ENCODE measurements at places on chromosomes 16 and 17.

- no peak for DNase-seq
Observed at GRCh38 chr16:70778901-70779309, 22.1 kb downstream of the VAC14 start.

DNA sequence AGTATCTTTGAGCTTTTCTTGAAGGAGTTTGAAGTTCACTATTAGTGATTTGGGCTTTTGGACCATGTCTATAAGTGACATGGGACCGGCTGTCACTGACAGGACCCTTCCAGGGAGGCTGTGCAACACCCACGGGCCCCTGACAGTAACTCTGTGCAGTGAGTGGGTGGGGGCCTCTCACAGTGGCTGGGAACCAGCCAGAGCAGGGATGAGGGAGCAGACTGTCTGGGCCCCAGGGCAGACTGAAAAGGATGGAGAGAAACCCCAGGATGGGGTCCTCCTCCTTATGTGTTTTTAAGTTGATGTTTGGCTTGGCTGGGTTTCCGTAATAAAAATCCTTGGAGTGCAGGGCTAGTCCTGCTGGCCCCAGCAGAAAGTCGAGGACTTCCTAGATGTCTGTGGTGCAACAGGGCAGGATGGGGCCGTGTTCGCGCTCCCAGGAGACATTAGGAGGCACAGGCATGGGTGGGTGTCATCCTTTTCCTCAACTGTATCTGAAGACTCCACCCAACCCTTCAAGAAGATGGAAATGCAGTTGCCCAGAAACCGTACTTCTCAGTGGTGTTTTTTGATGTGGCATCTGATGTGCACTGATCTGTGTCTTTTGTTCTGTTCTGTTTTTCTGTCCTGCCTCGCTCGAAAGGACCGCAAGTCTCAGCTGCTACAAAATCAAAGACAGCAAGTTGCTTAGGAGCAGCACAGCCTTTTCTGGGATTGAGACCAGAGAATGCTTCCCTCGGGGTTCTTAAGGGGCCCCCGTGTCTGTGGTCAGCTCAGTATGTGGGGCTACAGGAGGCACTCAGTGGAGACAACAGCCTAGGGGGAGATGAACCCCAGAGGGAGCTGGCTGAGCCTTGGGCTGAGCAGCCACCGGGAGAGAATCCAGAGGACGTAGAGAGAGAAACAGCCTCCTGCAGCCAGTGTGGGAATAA lies 24.2 kb downstream of the PLD6 start:
- no peak for DNase-seq

- no peak for DNase-seq
Observed at GRCh38 chr16:660132-660458, 7.8 kb upstream of the RHOT2 start.

GRCh38 chr17:36463916-36464764 lies 22.3 kb upstream of the ZNHIT3 start:
- DNase-seq: peak; percentile 91

DNA sequence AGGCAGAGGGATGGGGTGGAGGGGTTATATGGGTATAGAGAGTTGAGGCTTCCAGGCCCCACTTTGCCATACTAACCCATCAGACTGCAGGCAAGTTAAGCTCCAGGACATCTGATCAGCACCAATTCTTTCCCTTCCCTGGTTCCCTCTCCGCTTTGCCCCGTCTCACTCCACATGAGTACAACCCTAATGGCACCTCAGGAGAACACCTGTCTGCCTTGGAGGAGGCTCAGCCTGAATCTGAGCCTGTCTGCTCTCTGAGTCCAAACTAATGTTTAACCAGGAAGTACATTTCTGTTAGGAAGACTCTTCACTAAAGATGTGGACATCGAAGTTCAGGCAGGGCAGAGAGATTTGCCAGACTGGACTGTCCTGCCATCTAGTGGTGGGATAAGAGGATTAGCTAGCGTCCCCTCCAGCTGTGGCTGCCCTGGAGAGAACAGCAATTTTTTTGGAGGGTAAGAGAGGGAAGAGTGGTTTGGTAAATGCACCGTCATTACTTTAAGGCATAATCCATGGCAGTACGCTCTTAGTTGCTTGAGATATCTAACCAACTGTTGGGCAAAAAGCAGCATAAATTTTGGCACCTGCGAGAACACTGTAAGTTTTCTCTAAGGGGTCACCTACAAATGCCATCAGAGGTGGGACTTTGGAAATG lies 29.2 kb upstream of the LRRC75A start:
- peak; percentile 94 for DNase-seq

DNA sequence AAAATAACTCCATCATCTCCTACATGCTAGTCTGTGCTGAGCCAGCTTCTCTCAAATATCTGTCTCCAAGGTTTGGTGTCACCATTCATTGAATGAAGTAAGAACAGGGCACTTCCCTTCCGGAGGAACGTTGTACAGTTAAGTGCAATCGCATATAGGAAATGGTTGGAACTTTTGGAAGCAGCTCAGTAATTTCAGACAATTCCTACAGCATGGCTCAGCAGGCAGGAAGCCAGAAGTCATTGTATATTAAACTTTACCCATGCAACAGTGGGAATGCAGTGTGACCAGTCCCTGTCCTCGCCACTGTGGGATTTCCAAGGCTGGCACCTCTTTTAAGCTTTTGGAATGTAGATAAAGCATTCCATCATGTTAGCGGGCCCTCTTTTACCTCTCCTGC lies 51.1 kb upstream of the MYH2 start:
- no peak for DNase-seq

GRCh38 chr16:83951544-83951943 lies 1.5 kb upstream of the OSGIN1 start:
- no peak for DNase-seq

GRCh38 chr17:34580685-34581445 lies 1.5 kb downstream of the TMEM132E start:
- DNase-seq: no peak

- no peak for DNase-seq
Observed at GRCh38 chr16:27437946-27438345, 36.0 kb downstream of the IL21R start.

- DNase-seq: peak; percentile 66
Observed at GRCh38 chr17:64262198-64262999, 661 bp downstream of the TEX2 start.

- DNase-seq: no peak
Observed at GRCh38 chr17:8924595-8924994, 40.9 kb downstream of the PIK3R5 start.

GRCh38 chr16:23700509-23700908 lies 12.5 kb downstream of the ERN2 start:
- no peak for DNase-seq

DNA sequence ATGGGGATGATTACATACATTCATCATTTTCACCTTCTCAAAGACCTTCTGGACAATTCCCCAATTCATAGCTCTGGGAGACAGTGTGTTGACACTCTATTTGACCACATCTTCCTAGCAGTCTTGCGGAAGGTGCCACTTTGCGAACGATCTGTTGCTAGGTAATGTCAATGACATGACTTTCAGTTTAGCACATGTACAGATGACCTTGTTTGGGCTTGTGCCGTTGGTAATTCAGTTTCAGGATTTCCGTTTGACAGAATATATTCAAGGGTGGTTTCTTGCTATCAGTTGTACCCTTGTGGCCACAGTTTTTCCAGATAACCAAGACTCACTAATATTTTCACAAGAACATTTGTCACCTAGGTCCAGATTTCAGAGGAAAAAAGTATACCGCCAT lies 478.2 kb downstream of the WWOX start:
- peak; percentile 57 for DNase-seq

DNA sequence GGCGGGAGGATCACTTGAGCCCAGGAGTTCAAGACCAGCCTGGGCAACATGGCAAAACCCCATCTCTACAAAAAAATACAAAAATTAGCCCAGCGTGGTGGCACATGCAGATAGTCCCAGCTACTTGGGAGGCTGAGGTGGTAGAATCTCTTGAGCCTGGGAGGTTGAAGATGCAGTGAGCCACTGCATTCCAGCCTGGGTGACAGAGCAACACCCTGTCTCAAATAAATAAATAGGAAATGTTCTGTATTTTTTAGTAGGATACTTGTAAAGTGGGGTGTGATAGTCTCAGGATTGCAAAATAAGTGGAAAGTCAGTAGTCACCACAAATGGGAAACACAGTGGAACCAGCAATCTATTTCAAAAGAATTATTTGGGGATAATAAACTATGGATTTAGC lies 4.0 kb downstream of the RSPRY1 start:
- DNase-seq: no peak

DNA sequence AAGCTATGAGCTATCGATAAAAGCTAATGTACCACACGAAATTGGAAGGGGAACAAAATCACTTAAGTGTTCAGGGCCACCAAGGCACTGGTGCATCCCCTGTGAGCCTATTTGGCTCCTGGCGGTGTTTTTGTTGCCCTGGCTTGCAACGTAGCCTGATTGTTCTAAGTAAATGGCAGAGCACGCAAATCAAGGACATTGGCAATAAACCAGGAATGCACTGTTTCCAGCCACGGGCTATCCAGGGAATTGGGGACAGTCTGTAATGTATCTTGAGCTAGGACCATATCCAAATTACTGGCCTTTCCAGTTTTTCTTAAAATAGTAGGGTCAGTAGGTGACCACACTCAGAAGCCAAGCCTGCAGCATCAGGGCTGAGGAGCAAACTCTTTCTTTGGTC lies 734.0 kb downstream of the MAF start:
- no peak for DNase-seq

- no peak for DNase-seq
Observed at GRCh38 chr17:1959871-1960544, 65.1 kb downstream of the RTN4RL1 start.

DNA sequence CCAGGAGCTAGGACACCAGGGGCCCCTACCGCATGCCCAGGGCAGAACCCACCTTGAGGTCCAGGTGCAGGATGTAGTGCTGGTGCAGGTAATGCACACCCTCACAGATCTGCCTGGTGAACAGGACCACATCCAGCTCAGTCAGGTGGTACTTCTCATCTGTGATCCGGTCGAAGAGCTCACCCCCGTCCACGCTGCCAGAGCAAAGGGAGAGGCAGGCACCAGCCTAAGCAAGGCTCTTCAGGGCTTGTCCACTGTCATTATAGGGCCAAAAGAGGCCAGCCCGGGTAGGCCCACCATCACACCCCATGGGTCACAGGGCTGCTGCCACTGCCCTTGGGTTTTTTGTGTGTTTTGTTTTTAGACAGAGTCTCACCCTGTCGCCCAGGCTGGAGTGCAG lies 21.0 kb downstream of the MYLK3 start:
- DNase-seq: no peak

DNA sequence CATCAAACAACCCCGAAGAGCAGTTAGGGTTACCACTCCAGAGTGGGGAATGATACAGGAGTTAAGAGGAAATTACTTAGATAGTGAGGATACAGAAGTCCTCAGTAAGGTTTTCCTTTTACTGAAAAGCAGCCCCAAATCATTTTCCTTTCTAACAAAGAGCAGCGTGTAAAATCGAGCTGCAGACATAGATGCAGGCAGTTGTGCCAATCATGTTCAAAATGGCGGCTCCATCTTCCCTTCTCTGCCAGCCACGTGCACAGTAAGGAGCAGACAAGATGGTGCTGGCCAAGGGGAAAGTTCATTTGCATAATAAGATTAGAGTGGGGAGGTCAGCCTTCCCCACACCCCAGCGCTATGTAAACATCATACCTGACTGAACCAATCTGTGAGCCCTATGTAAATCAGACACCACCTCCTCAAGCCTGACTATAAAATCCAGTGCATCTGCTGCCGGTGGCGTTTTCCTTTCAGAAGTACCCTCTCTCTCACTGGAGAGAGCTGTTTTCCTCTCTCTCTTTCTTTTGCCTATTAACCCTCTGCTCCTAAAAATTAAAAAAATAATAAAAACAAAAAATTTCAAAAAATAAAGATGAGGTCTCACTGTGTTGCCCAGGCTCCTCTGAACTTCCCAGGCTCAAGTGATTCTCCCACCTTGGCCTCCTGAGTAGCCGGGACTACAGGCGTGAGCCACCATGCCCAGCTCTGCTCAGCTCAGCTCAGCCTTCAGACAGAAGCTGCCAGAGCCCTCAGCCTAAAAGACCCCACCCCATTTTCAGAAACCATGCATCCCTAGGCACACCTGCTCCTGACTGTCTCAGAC lies 2.6 kb upstream of the SRL start:
- DNase-seq: peak; percentile 62

GRCh38 chr16:65779201-65779600 lies 587.3 kb upstream of the CDH5 start:
- no peak for DNase-seq

DNA sequence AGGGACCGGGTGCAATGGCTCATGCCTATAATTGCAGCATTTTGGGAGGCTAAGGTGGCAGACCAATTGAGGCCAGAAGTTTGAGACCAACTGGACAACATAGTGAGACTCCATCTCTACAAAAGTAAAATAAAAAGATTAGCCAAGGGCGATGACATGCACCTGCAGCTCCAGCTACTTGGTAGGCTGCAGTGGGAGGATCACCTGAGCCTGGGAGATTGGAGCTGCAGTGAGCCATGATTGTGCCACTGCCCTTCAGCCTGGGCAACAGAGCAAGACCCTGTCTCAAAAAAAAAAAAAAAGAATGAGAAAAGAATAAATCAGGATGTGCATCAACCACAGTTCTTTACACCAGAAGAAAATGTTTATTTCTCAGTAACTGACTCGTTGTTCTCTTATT lies 76.0 kb downstream of the CACNG3 start:
- DNase-seq: no peak

DNA sequence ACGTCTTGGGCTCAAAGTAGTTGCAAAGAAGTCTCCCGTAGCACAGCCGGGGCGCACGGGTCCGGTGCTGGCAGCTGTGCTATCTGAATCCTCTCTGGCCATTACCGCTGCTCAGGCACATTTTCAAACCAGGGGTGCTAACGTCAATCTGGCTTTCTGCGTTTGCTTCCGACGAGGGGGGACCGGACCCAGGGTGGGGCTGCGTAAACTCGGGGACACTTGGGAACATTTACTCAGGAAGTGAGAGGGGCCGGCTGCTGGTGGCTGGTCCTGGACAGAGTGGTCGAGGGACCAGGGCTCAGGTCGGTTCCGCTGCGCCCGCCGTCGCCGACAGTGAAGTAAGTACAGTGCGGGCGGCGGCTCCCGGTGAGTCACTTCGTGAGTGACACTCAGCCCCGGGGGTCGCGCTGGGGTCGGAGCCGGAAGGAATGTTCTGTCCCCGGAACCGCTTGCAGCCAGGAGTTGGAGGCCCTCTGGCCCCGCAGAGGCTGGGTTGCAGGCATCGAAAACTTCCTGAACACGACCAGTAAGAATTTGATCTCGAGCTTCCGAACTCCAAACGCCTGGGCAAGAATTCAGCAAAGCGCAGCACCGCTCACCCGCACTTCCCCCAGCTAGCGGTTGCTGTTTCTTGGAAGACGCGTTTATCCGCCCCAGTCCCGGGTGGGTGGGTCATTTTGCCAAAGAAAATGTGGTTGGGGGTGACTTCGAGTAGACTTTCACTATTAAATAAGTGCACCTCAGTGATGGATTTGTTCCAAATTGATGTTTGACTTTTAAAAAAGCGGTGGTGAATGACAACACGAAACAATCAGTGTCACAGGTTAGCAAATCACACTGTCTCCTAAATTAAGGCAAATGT lies 1.4 kb upstream of the HS3ST3B1 start:
- DNase-seq: peak; percentile 17

GRCh38 chr17:78368348-78368747 lies 8.5 kb upstream of the SOCS3 start:
- no peak for DNase-seq

GRCh38 chr16:81401035-81401950 lies 43.3 kb upstream of the CMIP start:
- no peak for DNase-seq

GRCh38 chr17:61160789-61161445 lies 238.7 kb upstream of the TBX2 start:
- no peak for DNase-seq

GRCh38 chr17:76511668-76512365 lies 10.6 kb upstream of the RHBDF2 start:
- peak; percentile 49 for DNase-seq

Data from hematopoietic multipotent progenitor cell treated with erythropoietin and hydrocortisone succinate and interleukin-3 and kit ligand, for 6 days (in vitro differentiated cells).